Fibroblast of skin of left biceps (primary cell): ENCODE measurements at places on chromosomes 2 and 18.

DNA sequence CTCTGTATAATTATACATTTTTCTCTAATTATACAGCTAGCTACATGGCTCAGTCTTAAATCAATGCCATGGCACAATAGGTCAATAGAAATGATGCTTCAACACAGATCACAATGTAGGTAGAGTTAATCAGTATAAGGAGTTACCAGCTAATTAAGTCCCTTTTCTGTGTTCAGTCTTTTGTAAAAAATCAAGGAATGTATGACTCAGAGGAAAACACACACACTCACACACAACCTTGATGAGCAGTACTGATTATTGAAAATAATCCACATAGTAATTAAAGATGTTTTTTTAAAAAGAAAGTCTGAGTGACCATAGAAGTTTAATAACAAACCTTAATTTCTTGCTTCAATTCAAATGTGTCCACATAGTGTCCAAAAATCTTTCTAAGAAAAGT is 691.3 kb downstream of the LRP1B start:
- DNase-seq: no peak

DNA sequence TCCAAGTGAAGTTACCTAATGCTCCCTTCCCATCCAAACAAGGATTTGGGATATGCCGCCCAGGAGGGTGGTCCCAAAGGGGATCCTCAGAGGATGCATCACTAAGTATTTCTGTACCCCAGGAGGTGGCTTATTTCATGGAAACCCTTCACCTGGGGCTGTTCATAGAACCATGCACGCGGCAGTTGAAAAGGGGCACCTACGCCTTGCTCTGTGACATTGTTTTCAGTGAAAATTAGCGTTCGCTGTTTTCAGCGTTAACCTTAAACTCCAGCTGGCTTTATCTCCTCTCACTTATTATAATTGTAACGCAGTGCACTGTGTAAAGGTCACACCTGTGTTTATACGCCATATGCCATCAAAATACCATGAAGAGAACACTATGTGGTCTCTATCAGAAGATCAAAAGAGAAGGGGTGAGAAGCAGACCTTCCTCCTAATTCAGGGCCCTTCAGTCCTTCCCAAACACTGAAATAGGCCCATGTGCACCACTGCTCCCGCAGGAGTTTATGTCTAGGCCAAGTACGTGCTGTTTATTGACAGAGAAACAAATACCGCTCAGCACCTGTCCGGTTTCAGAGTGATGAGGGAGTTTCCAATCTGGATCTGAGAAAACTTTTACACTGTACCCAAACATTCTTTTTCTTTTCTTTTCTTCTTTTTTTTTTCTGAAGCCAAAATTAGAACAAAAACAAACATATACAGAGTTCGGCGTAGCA is 162.1 kb downstream of the BCL2 start:
- DNase-seq: no peak

DNA sequence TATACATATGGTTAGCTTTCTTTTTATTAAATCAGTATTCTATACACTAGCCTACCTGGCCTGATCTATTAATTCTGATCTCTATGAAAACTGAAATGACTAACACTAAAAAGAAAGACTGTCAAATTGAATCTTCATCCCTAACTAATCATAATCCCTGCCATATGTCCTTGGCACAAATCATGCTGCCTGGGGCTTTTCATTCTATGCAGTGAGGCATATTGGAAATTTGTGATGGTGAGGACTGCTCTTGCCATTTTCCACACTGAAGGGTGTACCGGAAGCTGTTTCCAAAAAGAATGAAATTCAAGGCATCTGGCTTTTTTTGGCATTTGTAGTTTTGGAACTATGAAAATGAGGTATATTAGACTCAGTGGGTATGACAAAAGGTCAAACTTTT is 39.7 kb downstream of the RAPGEF4 start:
- DNase-seq: no peak

DNA sequence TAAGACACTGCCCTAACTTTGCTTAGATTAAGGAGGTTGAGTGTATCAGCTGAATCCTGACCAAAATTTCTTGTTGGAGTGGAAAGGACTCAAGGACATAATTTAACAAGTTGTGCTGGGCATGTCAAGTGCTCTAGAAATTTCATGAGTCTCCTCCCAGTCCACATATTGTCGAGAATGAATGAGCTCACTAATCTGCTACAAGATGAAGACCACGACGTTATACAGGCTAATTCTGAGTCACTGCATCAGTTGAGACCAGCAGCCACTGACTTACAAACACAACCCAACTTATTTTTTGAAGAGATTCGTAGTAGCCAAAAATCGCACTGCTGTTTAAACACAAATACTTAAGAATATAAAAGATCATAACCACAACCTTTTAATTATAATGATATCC is 28.7 kb upstream of the SLC8A1 start:
- no peak for DNase-seq

- DNase-seq: peak; percentile 17
Measured at GRCh38 chr2:76998704-76999103, 523.5 kb downstream of the LRRTM4 start.

DNA sequence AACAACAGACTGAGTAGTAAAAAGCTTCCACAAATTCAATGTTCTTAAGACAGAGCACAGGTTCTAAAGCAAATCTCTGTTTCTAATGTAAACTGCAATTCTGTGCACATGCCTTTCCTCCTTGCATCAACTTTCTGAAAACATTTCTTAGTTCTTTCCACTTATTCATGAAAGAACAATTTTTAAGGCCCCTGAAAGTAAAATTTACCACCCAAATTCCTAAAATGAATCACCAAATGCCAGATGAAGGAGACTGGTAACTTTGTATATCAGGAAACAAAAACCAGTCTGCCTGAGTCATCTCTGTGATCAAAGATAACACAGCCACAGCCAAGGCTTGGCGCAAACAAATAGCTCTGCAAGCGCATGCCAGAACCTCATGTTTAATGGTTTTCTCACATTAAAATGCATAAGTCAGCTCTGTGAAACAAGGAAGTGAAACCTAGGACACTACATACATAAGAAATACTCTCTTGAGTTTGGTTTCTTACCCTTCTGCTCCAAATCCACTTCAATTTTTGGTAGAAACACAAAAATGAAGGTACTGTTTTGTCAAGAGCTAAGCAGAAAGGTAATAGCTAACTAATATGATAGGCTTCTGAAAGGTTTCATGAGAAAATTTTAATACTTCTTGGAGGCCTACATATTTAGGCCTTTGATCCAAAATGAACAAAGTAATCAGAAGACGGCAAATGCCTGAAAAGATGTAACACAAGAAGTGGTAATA is 169.4 kb downstream of the THADA start:
- peak; percentile 92 for DNase-seq

- DNase-seq: peak; percentile 30
Measured at GRCh38 chr2:188869550-188869949, 104.6 kb upstream of the COL3A1 start.

DNA sequence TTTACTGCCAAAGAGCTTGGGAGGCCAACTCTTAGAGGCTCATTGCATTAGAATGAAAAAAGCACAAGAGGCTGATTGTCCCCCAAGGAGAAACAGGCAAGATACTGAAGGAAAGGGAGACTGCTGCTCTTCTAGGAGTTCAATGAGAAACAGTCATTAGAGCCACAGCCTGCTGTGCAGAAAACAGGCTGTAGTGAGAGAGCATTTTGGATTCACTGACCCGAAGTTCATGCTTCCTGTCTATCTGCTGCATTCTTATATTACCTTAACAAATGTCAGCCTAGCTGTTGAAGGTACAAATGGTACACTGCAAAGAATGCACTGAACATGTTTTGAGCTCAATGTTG is 423.3 kb downstream of the SETBP1 start:
- no peak for DNase-seq

- DNase-seq: no peak
Measured at GRCh38 chr2:44768438-44769236, 172.9 kb upstream of the SIX3 start.

DNA sequence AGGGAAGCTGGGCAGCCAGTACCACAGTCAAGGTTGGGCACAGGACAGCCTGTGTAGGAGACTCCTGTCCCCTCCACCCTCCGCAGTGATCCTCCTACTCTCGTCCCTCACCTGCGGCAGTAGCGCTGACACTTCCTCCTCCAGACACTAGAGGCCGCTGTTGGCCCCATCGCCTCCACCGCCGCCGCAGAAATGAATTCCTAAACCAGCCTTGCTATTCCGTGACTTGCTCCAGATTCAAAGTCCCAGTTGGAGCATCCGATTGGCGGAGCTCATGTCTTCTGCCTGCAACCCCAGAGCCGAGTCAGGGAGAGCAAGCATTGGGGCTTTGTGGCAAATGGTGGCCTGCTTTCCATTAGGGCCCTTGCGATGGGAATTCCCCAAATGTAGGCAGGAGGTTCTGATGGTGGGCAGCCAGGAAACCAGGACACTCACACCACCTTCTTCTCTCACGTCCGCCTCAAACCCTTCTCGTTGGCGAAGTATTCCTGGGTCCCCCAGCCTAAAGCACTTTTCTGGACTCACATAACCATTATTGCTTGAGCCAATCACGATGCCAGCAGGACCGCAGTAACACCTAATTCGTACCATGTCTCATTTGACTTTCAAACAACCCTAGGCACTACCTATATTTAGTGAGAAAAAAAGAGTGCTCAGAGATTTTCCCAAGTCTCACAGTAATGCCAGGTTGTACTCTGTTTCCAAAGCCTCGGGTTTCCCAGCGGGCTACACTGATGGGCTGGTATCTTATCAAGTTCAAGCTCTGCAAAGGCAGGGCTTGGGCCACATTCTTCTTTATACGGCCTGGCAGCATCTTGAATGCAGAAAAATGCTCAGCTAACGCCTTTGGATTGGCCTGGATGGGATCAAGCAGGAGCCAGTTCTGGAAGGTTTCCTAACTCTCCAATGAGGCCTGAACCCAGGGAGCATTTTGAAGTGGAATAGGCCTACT is 1.2 kb upstream of the DNAJB2 start:
- peak; percentile 46 for DNase-seq

DNA sequence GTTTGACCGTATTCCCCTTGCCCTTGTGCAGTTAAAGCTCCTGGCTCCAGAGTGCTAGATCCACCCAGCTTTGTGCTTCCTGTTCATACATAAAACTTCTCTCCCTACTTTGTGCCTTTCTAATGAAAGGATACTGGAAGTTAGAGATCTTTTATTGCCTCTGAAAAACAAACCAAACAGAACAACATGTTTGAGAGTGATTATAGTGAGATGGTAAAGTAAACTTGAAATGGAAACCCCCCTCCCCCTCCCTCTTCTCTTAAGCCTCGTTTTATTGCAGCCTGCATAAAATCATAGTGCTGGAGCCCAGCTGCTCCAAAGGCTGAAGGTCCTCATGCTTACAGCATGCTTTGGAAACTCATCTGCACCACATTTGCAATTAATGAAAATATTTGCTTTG is 125.1 kb downstream of the TANC1 start:
- DNase-seq: no peak

- DNase-seq: no peak
Measured at GRCh38 chr2:110869472-110870446, 137.4 kb downstream of the ACOXL start.

GRCh38 chr2:18122544-18123210 is 244.2 kb downstream of the KCNS3 start:
- DNase-seq: no peak

DNA sequence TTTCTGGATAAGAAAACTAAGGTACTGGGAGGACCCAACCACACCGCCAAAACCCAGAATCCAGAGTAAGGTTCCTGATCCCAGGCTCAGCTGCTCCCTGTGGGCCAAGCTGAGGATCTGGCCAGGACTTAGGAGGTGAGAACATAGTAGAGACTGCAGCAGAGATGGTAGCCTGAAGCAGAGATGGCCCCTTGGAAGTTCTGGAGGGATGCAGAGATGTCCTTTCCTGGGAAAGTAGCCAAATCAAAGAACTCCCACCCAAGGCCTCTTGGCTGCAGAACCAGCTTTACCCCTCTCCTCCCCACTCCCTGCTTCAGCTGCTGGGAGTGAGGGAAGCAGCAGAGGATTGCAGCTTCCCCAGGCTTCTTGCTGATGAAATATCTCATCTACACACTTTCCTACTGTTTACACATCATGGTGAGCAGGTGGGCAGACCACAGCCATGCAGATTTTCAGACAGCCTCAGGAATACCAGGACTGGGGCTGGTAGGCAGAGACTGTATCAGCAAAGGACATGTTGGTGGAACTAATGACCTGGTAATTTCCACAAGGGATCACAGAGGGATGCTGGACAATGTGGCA is 32.7 kb downstream of the TMEM17 start:
- no peak for DNase-seq

GRCh38 chr2:237717366-237718276 is 81.0 kb upstream of the RBM44 start:
- DNase-seq: no peak

- no peak for DNase-seq
Measured at GRCh38 chr2:162320864-162321517, 2.5 kb upstream of the IFIH1 start.

GRCh38 chr18:79630281-79631095 is 49.1 kb upstream of the CTDP1 start:
- no peak for DNase-seq

DNA sequence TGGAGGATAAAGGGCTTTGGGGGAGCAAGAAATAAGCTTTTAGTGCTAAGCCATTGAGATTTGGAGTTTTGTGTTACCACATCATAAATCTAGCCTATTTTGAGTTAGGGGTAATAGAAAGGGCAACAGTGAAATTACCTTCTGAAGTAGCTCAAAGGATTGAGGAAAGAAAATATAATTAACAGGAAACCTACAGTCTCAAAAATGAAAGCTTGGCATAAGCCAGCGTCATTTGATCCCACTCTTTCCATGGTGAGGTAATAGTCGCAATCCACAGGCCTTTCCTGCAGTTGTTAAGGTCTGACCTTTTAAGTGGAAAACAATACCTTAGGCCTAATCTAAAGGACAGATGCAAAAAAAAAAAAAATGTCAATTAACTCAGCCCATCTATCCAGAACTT is 182.7 kb downstream of the UXS1 start:
- DNase-seq: no peak

- no peak for DNase-seq
Measured at GRCh38 chr2:85502720-85503119, 36.2 kb upstream of the MAT2A start.

GRCh38 chr2:75798569-75798968 is 87.9 kb upstream of the GCFC2 start:
- DNase-seq: no peak

DNA sequence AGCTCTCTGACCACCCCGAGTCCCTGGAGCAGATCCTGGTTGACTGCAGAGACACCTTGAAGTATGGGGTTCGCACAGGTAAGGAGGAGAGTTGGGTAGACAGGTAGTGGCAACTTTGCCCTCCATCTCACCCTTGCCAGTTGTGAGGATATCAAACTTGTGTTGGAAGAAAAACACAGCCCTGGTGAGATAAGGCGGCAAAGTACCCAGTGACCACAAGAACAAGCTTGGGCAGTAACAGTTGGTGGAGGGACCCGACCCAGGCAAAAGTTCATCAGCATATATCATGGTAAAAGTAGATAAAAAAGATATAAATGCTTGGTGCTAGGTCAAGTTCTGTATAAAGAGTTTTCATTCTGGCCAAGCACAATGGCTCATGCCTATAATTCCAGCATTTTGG is 14.4 kb downstream of the GAD1 start:
- DNase-seq: no peak
